CD4-positive, alpha-beta T cell treated with Interleukin-17A for 4 hours (primary cell): ENCODE measurements at places on chromosomes 2 and 18.

GRCh38 chr2:167602122-167602521 is 645.3 kb downstream of the STK39 start:
- DNase-seq: no peak

- DNase-seq: no peak
These were observed 2.4 kb downstream of the RPE start for GRCh38 chr2:210004881-210005280.

- no peak for DNase-seq
These were observed 1092.0 kb upstream of the LRRTM1 start for GRCh38 chr2:81396417-81397019.

GRCh38 chr2:159897081-159897480 is 99.1 kb upstream of the CD302 start:
- no peak for DNase-seq

- no peak for DNase-seq
These were observed 157.4 kb upstream of the GULP1 start for GRCh38 chr2:188134241-188134640.

DNA sequence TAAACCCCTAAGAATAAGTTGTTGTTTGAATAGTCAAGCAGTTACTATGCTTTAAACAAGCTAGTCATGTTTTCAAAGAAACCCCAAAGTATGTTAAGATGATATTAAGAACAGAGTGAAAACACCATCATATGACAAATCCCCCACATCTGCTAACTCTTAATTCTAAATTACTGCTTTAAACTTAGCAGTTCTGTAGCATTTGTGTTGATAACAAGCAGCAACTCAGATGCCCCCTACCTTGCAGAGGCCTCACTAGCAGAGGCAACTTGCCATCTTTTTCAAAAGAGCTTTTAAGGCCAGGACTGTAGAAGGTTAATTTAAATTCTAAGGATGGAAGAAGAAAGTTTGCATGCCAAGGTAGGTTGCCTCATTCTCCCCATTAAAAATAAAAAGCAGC is 376.2 kb downstream of the SETBP1 start:
- no peak for DNase-seq

GRCh38 chr18:7877609-7878008 is 310.5 kb downstream of the PTPRM start:
- no peak for DNase-seq

GRCh38 chr2:188452084-188452483 is 160.4 kb downstream of the GULP1 start:
- DNase-seq: no peak

DNA sequence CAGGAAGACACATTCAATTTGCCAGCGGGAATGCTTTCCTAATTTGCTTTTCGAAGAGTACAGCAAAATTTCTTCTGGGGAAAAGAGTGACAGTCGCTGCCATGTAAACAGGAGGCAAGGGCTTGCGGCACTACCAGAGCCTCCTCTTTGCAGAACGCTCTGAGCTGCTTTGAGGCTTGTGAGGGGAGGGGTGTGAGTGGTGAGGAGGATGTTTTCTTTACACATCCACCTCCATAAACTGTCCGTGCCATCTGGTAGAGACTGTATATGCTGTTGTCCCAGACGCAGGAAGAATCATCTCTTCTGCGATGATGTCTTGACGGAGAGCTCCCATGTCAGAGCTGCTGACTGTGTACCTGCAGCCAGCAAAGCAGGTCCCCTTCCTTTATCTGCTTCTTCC is 138.0 kb downstream of the SOCS6 start:
- no peak for DNase-seq

GRCh38 chr2:222311319-222311977 is 12.7 kb upstream of the PAX3 start:
- DNase-seq: no peak

DNA sequence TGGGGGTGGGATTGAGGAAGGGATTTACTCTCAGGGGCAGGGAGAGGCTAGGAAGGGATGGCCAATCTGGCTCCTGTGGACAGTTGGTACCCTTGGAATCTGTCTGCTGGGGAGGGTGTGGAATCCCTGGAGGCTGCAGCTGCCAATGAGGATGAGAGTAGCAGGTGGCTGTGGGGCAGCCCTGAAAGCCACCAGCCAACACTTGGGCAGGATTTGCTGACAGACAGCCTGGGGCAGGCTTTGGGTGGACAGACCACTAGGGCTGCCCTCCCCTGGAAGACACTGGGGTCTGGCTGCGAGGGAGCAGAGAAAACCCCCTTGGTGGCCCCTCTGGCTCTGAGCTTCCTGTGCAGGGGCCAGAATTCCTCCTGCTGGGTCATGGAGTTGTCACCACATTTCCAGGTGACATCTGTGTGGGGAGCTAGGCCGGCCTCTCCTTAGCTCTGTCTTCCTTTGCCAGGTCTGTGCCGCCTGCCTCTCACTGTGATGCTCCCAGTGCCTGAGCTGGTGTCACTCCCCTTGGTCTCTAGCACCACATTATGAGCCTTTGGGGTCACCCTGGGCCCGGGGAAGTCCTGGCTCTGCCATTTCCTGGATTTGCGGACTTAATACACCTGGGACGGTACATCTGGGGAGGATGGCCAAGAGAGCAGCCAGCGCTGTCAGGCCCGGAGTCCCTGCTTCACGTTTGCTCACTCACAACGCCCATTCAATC is 13.4 kb upstream of the ARHGEF4 start:
- DNase-seq: no peak

- peak; percentile 8 for DNase-seq
These were observed 316 bp downstream of the FKBP7 start for GRCh38 chr2:178478130-178478438.

DNA sequence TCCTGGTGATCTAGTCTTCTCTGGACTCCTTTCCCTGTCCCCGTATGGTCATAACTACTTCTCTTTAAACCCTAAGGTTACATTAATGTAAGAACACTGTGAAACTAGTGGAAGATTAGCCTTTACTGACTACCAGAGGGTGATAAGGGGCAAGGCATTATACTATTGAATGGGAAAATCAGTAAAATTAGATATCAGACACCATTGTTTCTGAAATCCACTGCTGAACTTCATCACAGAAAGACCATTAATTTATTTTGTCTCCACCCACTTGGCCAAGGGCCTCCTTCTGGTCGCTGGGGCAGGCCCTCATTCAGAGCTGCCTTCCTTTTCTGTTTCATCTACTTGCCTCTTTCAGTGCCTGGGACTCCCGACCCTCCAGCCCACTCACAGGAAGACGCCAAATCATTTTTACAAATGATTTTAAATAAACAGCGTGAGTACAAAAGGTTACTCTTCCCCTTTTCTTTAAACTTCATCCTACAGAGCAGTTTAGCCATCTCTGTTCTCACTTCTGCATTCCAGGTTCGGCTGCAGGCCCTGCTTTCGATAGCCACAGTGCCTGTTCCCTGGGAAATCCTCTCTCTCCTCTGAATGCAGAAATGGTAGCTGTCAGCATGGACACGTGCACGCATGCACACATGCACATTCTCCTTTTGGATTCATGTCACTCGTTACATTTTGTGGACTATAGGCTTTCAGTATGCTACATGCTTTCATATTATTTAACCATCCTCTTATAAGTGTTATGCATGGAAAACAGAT is 70.3 kb upstream of the DOCK10 start:
- no peak for DNase-seq

DNA sequence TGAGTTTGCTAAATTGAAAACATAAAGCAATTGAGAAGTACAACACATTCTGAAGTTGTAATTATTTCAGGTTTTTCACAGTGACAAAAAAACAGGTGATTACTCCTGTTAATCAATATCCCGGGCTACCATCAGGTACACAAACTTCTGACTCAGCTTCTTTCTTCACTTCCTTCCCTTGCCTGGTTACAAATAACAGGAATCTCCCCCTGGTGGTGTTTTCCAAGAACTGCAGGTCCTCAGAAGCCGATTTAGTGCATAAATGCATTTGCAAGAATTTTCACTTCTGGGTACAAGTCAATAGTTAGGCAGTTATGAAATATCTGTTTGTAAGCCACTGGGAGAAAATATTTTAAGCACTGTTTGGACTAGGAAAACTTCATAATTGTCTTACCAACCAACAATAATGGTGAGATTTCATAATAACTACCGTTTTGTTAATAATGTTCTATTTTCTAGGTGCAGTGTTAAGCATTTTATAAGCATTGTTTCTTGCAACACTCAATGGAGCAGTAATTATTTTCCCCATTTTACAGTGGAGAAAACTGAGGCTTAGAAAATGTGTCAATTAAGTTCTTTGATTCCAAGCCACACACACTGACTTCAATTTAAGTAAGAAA is 12.4 kb upstream of the GMCL1 start:
- peak; percentile 80 for DNase-seq

GRCh38 chr2:239222312-239222660 is 178.5 kb downstream of the HDAC4 start:
- DNase-seq: no peak

DNA sequence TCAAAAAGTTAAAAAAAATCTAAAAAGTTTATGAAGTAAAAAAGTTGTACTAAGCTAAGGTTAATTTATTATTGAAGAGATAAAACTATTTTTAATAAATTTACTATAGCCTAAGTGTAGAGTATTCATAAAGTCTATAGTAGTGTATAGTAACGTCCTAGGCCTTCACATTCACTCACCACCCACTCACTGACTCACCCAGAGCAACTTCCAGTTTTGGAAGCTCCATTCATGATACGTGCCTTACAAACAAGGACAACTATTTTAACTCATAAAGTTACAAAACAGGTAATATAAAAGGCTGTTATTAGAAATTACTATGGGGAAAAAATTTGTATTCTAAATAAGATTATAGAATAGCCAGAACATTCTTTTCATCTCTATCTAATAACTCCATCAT is 158.9 kb upstream of the FN1 start:
- no peak for DNase-seq

GRCh38 chr2:134283661-134284060 is 29.8 kb downstream of the MGAT5 start:
- DNase-seq: no peak

DNA sequence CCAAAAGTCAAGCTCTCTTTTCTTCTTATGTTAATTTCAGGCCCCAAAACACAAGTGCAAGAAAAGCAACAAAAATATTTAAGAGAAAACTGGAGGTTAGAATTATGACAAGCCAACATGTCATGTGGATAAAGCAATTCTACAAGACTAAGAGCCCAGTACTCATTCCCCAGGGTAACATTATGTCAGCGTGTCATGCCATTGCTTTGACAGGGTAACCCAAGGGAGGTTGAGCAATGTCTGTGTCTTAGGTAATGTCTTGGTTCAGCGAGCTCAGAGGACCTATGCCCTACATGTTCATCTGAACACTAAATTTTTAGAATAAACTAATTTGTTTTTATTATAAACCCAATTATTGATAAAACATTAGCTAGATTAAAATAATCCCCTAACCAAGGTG is 173.2 kb upstream of the ZNF804A start:
- no peak for DNase-seq

DNA sequence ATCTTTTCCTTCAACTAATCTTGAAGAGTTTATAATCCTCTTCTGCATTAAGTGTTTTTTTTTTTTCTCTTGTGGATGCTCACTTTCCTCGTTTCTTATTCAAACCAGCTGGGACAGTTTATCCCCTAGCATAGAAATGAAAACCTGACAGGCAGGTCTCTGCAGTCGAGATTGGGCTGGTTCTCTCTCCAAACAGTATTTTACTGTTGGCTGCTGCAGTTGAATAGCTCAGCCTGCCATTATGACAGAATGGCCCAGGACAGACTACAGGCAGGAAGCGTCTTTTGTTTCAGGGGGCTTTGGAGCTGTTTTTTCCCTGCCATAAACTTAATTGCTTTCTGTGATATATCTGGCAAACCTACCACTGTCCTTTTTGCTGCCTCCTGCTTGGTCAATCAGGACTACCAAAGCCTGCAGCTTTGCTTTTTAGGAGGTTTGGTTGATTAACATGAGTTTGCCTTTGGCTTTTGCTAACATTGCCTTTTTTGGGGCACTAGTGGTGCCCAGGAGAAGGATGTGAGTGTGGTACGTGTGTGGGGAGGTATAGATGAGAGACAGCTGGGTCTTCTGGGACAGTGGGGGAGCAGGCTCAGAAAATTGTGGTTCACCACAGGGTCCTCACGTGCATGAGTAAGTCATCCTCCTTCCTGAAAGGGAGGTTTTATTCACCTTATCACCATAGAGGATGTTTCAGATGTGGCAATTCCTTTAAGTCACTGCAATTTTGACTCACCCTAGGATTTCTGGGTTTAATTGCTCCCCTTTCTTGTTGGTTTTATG is 128.7 kb downstream of the LYPD6B start:
- peak; percentile 19 for DNase-seq

- DNase-seq: no peak
These were observed 716.4 kb downstream of the RNF144A start for GRCh38 chr2:7633566-7634153.

- DNase-seq: no peak
These were observed 28.4 kb downstream of the MBD5 start for GRCh38 chr2:148049284-148049683.
